ENCODE measurements at places on chromosomes 4 and X.

DNA sequence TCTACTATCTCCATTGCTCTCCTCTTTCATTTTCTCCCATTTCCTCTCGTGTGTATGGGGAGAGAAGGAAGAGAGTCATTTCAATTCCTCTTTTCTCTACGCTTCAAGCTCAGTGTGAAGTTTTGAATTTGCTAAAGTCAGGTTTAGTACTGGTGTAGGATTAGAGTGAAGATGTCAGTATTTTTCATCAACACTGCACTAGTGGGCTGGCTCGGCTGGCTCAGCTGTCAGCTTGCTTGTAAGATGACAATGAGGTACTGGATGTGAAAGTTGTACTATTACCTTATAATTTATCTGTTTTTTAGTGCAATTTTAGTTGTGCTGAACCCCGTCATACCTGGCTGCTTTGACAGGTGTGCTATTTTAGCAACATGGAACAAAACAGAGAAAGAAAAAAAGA is 2.1 kb upstream of the SH2D1A start:
- peak overlapping the region; percentile 72 for H3K4me3 ChIP-seq
- H3K27me3 ChIP-seq = no peaks in the 10 kb centered on the region
- no peak for DNase-seq

GRCh38 chr4:101230801-101231426 is 116.4 kb downstream of the PPP3CA start:
- H3K27me3 ChIP-seq = no peaks in the 10 kb centered on the region
- H3K4me3 ChIP-seq = no peak overlapping the region
- H3K27ac ChIP-seq = no peak overlapping the region
- DNase-seq = no peak

DNA sequence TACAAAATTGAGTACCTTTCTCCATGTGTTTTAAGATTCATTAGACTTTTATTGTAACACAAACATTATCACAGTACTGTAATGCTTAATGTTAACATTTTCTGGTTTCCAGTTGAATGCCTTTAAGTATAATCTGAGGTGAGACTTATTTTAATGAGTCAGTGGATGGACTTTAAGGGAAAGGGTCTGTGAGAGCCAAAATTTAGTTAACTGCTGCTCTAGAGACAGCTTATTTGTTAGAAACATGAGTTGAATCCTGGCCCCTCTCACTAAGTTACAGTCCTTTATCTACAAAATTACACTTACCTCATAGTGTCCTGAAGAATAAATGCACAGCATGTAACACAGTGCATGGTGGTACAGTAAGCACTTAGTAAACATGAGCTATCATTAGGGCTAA is 66.0 kb downstream of the PGRMC2 start:
- H3K4me3 ChIP-seq = no peak overlapping the region
- no peaks in the 10 kb centered on the region for H3K27me3 ChIP-seq
- H3K27ac ChIP-seq = no peak overlapping the region
- DNase-seq = no peak
- H3K36me3 ChIP-seq = no peaks in the 10 kb centered on the region
- H3K4me1 ChIP-seq = no peaks in the 10 kb centered on the region

- no peak overlapping the region for H3K27ac ChIP-seq
- H3K36me3 ChIP-seq = no peaks in the 10 kb centered on the region
- H3K4me3 ChIP-seq = no peak overlapping the region
- H3K27me3 ChIP-seq = no peaks in the 10 kb centered on the region
- DNase-seq = no peak
These were observed 211.7 kb downstream of the FAT4 start for GRCh38 chr4:125526420-125526819.

Data from activated CD4-positive, alpha-beta memory T cell treated with anti-CD3 and anti-CD28 coated beads, Interleukin-2, amount 10 ng/mL, durations not matched to agents 7 days and 5 days (primary cell).